Upper lobe of left lung (tissue), 6 donors: ENCODE measurements at places on chromosomes 6 and 20.
A peak's percentile ranks its signal among the peaks of the same experiment; 100 is the strongest.

GRCh38 chr20:10679269-10679668 lies 5.5 kb upstream of the JAG1 start:
- DNase-seq: no peak

GRCh38 chr6:42783177-42783875 lies 1.5 kb downstream of the BICRAL start:
- DNase-seq: peak; percentile 68

DNA sequence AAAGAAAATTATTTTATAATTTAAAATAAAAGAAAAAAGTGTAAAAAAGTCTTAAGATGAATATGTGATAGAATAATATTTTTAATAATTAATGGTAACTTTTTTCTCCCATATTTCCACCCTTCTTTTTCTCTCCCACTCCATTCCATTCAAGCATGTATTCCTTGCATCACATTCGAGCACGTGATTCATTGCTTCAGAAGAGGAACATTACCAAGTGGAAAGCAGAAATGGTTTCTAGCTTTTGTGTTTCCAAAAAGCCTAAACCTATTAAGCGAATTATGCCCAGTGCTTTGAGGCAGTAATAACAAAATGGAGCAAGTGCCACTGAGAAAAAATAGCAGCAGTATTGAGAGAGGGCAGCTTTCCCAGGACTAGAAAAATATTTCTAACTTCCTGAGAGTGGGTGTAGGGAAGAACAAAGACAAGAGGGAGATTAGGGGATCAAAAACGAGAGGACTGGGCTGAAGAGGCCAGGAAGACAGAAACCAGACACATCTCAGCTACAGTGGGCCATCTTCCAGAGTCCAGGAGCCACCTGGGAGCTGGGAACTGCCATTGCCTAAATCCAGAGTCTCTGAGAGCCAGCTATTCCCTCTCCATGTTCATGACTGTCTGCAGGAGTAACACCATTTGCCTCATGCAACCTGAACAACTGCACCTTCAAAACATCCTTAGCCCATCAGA lies 15.0 kb upstream of the AKIRIN2 start:
- DNase-seq: no peak

GRCh38 chr6:77124604-77125003 lies 338.7 kb downstream of the HTR1B start:
- no peak for DNase-seq

- DNase-seq: no peak
Measured at GRCh38 chr20:35907017-35907701, 47.1 kb downstream of the SCAND1 start.

- no peak for DNase-seq
Measured at GRCh38 chr6:41691426-41692079, 43.9 kb downstream of the TFEB start.

DNA sequence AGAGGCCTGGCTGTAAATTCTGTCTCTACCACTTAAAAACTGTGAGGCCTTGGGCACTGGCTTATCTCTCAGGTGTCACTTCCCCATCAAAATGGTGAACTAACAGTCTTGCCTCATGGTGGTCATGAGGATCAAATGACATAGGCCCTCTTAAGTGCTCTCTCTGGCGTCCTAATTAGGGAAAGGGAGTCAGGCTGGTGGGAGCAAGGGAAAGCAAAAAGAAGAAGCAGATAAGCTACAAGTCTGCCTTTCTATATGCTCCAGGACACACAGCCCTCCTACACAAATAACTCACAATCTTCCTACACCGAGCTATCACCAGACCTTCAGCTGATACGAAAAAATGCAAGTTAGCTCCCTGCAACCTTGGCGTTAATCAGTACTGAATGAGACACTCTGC lies 19.5 kb upstream of the SLC22A16 start:
- no peak for DNase-seq

GRCh38 chr20:8523684-8524083 lies 391.6 kb downstream of the PLCB1 start:
- DNase-seq: no peak

- no peak for DNase-seq
Measured at GRCh38 chr6:34246563-34247391, 2.0 kb downstream of the SMIM29 start.

DNA sequence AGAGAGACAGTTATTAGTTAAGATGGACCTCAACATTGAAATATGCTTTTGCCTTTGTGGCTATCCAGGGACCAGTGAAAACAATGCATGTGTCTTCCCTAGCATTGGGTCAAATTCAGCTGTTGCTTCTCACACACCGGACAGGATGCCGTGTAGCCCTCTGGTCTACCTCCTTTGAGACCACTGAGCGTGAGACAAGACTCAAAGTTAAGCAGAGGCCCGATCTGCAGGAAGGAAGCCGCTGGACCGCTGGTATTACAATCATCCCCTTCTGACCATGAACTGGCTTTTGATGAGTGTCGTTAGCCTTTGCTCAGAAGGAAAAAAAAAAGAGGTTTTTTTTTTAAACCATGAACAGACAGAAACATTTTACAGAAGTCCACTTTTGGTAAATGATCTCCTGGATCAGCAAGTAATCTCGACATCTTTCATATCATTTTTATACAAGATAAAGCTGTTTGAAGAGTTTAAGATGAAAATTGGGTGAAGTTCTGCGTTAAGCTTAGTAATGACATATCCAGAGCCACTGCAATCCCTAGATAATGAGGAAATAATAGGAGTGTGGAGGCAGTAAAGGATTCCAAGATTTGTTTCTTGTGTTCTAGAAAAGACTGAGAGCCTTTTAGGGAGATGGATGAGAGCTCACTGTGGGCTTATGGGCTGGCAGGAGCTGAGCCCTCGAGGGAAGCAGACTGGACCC lies 622.8 kb downstream of the QKI start:
- DNase-seq: no peak

DNA sequence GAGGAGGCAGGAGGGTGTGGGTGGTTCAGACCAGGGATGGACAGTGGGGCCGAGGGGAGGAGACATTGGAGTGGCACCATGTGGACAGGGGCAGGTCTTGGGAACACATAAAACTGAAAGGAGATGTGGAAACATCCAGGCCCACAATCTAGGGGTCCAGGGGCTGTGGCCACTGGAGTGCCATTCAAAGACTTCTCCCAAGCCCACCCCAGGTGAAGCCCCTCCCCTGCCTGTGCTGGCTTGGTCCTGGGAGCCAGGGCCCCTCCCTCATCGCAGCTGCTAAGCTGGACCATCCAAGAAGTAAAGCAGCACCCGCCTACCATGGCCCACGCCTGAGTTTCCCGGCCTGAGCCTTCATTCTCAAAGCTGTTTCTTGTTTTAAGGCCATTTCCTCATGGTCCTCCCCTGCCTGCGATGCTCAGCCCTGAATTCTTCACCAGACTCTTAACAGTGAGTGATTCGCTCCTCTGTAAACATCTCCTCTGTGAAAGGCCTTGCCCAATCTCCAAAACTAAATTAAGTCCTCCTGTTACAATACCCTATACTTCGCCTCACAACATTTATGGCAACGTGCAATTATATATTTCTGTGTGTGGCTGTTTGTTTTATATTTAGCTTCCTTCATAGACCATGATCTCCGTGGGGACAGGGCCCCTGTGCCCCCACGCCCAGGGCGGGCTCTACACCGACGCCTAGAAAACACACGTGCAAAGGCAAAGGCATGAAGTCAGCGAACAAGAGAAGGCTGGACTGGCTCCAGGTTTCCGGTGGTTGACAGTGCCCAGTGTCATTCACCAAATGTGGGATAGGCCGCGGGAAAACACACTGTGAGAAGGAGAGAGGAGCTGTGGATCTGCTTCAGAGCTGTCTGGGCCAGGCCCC lies 267.8 kb downstream of the ERMARD start:
- DNase-seq: peak; percentile 27
